ENCODE measurements at places on chromosomes 3 and 15.

DNA sequence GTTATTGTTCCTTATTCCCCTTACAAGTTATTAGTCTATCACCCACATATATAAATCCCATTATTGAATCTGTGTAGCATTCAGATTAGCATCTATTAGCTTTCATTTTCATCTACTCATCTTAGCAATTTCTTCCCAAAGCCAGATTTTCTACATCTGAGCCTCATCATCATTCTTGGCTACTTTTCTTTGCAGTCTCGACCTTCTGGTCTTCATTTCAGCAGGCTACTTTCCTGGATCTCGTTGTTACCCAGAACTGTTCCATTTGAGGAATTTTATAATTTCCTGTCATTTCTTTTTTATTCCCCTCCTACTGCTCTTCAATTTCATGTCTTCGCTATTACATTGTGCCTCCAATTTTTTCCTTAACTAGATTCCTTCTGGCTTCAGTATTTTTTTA, 51.8 kb downstream of the SPRED1 start:
- no peak for DNase-seq

DNA sequence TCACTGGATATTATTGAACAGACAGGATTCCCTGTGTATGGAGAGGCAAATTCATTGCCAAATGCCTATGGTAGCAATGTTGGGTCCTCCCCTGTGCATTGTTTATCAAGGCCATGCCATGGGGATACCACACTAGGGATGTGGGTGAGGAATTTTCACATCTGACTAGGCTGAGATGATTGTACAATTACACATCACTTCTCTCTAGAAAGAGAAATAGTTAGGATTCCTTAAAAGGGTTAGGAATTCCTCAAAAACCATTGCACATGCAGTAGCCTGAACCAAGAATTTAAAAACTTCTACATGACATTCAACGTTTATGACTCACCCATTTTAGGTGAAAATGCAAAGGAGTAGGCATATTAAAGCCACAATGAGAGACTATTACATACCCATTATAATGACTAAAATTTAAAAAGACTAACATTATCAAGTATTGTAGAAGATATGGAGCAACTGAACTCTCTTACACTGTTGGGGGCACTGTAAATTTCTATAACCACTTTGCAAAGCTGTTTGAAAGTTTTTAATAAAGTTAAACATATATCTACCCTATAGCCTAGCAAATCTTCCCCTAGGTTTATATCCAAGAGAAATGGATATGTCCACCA, 175.9 kb downstream of the THRB start:
- no peak for DNase-seq

- DNase-seq, result peak; percentile 67
These were observed 1.1 kb upstream of the EPHA6 start for GRCh38 chr3:96813134-96813819.

DNA sequence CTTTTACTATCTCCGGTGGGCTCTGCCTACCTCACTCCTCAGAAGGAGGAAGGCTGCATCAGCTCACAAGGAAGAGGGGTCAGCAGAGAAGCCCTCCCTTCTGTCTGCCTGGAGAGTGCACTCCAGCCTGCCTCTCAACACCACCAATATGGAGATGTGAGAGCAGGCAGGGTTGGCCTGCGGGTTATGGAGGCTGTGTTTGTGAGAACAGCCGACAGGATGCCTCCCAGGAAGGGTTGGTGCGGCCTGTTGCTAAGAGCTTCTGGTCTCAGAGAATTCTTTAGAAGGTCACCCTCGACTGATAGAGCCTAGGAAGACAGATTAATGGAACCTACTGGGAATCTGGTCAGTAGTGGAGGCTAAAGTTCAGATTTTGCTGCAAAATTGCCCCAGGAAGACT, 326.1 kb downstream of the NTRK3 start:
- DNase-seq, result no peak

DNA sequence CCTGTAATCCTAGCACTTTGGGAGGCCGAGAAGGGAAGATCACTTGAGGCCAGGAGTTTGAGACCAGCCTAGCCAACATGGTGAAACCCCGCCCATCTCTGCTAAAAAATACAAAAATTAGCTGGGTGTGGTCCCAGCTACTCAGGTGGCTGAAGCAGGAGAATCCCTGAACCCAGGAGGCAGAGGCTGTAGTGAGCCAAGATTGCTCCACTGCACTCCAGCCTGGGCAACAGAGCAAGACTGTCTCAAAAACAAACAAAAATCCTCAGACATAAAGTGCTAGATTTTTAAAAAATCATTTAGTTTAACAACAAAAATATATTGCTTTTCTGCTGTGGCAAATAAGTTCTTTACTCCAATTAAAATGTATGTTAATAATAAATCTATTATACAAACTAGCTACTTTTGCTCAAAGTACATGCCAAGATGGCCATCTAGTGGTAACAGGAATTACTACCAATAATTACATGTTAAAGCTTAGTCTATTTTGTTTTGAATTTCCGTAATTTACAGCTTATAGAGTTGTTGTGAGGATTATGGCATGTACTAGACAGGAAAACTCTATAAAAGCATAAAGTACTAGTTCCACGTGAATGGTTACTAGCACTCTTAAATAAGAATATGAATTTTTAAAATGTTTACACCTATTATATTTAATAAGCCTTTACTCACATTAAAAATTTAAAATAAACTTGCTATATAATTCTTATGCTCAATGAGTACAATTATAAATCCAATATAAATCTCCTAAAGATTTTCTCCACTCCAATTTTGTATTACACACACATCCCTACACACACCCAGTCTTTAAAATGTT, 39.0 kb downstream of the GABPB1 start:
- DNase-seq, result no peak

GRCh38 chr15:29569533-29570092, 252.7 kb downstream of the TJP1 start:
- no peak for DNase-seq

Measured in activated T-cell treated with anti-CD3 and anti-CD28 coated beads, Interleukin-2, amount 50 U/mL, for 72 hours (primary cell).